WTC11 (cell line): ENCODE measurements at places on chromosomes 2 and 18.
A peak's percentile ranks its signal among the peaks of the same experiment; 100 is the strongest.

DNA sequence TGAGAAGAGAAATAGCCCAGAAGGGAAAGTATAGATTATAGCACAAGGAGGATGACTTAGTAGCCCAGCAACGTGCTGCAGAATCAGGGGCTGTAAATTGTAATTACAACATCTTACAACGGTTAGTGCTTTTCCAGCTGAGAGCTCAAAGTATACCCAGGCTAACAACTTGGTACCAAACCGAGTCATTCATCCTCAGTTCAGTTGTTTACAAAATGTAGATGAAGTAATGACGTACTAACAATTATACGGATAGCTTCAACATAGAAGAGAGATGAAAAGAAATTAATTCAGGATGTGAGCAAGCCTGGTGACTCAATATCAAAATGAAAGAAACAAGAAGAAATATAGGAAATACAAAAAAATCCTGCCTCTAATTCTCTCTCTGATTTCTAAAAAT lies 99.2 kb downstream of the DYNAP start:
- DNase-seq = no peak

DNA sequence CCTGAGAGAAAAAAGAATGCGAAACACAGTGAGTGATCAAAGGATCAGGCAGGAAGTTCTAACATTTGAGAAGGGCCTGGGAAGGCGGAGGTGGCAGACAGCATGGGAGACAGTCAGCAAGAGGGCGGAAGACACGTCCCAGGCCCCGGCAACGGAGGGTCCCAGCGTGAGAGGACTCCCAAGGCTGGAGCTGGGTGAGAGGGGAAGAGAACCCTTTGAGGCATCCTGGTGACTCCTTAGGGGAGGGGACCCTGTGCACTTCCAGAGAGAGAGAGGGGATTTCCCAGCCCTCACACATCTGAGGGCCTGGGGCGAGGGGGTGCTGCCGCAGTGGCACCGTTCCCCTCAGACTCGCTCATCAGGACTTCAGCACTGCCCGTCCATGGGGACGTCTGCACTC lies 133.4 kb downstream of the RTP5 start:
- DNase-seq = no peak

GRCh38 chr18:67854340-67854739 lies 337.8 kb upstream of the DSEL start:
- DNase-seq = no peak

DNA sequence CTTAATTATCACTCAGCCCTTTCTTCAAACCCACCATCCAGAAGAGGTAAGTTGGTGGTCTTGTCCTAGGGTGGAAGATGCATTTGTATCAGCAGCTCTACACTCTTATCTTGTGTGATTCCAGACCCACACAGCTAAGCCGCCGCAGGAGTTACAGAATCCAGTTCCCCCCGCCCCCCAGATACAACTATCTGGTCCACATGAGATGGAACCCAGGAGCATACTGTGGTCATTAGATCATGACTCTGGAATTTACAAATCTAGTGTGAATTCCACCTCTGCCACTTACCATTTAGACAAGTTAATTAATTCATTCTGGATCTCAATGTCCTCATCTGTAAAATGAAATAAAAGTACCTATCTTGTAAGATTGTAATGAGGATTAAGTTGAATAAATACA lies 486.4 kb downstream of the BCL11A start:
- DNase-seq = no peak

GRCh38 chr18:24595561-24596031 lies 135.2 kb downstream of the HRH4 start:
- no peak for DNase-seq

DNA sequence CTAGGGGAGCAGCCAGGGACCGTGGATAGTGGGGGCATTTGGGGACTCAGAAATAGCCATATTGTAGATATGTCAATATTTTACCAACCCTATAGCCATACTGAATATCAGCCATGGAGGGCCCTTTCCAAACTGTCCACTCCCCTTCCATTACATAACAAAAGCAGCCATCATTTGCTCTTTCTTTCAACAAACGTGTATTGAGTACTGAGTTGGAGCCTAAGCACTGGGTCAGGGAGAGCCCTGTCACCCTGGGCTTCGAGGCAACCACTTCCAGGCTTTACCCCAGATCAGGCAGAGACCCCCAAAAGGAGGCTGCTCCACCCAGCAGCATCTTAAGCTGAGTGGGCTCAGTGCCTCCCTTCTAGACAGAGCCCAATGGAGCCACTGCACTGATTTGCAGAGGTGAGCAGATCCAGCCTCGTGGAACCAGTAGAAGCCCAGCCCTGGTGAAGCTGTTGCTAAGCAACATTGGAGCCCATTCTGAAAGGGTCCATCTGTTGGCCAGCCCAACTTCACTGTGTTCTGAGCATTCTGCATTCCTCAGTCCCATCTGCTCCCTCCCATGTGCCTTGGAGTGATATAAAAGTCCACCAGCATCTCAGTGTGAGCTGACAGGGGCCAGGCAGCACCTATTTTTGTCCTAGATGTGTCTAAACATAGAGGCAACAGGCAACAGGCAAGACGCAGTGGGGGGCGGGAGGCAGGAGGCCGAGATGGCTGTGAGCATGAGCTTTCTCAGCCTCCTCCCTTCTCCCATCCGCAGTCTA lies 112.1 kb downstream of the PLB1 start:
- DNase-seq = no peak

GRCh38 chr2:214006601-214007000 lies 404.3 kb upstream of the VWC2L start:
- DNase-seq = no peak

- DNase-seq = no peak
Measured at GRCh38 chr2:110991911-110992310, 128.8 kb upstream of the BCL2L11 start.

DNA sequence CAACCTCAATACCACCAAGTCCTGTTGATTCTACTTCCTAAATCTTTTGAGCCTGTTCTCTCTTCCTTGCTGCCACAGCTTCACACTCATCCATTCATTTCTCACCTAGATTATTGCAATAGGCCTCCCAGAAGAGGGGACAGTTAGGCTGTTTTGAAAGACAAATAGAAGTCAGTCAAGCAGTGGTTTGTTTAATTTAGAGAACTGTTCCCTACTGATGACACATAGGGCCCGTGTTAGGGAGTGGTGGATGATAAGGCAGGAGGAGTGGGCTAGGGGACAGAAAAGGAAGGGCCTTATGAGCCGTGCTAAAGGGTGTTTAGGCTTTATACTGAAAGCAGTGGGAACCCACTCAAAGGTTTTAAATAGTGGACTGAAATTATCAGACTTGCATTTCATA lies 59.6 kb upstream of the ZFP36L2 start:
- DNase-seq = no peak

DNA sequence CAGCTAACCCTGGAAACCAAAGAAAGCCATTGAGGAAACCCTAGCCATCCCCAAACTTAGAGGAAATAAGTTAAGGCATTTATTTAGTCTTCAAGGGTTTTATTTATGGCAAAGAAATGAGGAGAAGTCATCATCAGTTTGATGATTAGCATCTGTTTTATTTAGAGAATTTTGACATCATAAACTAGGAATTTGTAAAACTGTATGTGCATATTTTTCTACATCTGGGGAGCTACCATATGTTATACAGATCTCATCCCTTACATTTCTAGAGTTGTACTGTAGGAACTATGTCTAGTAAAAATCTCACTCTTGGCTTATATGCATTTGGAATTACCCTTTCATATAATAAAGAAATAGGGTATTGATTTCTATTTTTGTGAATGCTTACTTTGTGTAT lies 48.7 kb downstream of the FMNL2 start:
- DNase-seq = no peak

DNA sequence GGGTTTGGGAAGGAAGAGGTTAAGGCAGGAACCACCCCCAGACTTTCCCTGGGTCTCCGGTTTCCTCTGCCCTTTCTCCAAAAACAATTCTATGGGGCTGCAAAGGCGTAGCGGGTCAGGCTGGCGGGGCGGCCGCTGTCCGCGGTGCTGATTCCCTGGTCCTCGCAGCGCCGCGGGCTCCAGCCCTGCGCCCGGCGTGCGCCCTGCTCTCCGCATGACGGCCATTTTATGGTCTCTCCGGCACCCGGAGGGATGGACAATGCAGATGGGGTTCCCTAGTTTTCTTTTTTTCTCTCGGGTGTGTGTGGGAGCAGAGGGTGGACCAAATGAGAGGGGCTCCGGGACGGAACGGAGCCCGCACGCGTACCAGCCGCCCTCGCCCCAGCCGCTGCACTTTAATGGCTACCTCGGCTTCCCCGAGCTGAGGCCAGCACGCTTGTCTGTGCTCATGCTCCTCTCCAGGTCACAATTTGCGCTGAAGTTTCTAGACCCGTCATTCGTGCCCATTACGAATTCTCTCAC lies 1.6 kb downstream of the ST8SIA3 start:
- peak; percentile 85 for DNase-seq

GRCh38 chr2:125730921-125731320 lies 925.0 kb upstream of the GYPC start:
- DNase-seq = no peak

- no peak for DNase-seq
Measured at GRCh38 chr18:8001711-8002301, 434.7 kb downstream of the PTPRM start.
